ENCODE measurements at places on chromosomes 16 and 17. TPM values are rescaled to one million over a fixed set of nuclear protein-coding genes. Genes with fewer than 3 reads are reported as not detected.

The ST6GALNAC1 gene
- 2.5 TPM for total RNA-seq

The CLEC10A gene
- 0.96 TPM for total RNA-seq

The PRSS21 gene
- total RNA-seq: not detected

DNA sequence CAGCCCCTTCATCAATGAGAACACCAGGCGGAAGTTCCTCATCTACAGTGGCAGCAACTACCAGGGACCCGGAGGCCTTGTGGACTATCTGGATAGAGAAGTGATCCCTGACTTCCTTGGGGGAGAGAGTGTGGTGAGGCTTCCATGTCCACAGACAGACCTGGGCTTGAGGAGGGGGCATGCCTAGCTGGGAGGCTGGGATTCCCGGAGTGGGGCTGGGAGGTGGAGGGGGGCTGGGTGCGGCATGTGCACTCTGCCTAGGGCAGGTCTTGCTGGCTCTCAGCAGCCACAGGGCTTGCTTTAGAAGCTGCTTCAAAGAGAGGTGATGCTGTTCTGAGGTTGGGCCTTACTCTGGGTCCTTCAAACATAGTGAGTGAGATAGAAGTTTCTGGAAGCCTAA, 27.8 kb downstream of the NAGPA start:
- no peak for DNase-seq

GRCh38 chr16:70267516-70267915, 15.8 kb upstream of the EXOSC6 start:
- DNase-seq: no peak

DNA sequence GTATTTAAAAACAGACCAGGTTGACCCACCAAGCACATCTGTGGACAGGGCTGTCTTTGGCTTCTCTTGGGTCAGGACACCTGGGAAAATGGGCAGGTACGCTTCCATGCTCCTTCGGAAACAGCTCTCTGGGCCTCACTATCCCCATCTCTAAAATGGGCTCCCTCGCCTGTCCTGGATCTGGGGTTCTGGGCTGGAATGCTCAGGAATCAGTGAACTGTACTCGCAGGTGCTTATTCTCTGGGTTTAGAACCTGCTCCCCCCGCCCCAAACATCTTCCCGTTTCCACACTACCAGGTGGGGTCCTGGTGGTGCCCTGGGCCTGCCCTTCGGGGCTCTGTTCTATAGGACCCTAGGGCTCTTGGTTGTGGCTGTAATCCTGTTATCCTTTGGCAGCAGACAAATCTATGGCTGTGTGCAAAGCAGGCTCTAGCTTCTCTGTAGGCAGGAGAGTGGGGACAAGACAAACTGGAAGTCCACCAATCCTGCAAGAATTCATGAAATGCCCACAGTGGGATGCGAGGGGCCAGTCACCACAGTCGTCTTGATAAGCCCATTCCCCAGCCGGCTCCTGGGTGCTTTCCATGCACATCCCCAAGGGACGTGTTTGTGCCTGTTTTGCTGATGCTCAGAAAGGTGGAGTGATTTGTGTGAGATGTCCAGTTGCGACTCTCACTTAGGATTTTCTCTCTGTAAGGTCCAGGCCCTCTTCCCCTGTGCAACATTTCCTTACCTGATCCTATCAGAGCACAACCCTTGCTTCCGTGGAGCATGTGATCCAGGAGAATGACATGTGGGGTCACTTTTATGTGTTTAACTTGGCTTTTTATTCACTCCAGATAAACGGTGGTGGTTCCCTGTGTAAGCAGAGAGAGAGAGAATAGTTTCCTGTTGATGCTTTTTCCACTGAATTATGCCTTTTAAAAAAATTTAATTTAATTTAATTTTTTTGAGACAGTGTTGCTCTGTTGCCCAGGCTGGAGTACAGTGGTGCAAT, 37.2 kb downstream of the HAPSTR1 start:
- DNase-seq: no peak

DNA sequence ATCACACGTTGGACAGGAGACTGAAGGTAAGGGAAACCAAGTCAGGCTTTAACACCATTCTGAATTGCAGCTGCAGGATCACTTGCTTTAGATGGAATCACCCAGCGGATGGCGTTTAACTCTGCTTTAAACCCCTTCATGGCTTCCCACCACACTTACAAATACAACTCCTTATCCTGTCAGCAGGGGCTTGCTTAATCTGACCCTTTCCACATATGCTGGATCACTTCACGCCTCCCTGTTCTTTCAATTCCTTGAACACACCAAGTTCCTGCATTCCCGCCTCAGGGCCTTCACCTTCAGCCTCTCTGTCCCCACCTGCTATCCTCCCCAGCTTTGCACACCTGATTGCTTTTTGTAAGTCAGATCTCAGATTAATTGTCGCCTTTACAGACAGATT, 442.2 kb downstream of the MAF start:
- no peak for DNase-seq
